ENCODE measurements at places on chromosomes 12 and 14.

DNA sequence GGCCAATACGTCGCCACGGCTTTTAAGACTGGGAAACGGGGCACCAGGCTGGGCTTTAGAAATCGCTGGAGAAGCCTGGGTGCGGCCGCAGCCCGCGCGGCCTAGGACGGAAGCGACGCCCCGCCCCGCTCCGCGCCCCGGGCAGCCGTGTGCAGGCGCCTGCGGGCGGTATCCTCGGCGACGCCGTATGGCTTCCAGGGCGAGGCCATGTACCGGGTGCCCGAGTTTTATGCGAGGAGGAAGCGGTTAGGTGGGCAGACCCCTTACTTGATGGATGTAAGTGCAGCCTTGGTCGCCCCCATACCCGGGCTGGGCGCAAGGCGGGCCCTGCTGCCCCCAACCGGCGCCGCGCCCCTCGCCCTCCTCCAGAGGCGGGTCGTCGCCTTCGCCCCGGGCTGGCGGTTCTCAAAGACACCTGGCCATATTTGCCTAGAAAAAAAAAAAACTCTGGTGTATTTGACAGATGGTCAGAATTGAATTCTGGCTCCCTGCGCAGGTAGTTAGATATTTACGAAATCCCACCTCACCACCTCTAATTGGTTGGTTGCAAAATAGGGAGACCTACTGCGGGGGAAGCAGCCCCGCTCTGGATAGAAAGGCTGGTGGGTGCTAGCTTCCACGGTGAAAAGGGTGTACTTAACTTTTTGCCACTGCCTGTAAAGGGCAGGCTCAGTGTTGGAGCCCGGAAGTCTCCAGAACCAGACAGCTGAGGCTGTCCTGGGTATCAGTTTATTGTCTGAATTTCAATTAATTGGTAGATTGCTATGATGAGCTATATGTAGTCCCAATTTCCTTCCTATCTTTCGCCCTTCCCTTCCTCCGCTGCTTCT, at the start of gene PPP1R36:
Gene PPP1R36 (plus strand): TSS at position 171 of the 830 bp plus-strand sequence. CDS start 37 bp downstream, at position 208.
- DNase-seq: no peak

DNA sequence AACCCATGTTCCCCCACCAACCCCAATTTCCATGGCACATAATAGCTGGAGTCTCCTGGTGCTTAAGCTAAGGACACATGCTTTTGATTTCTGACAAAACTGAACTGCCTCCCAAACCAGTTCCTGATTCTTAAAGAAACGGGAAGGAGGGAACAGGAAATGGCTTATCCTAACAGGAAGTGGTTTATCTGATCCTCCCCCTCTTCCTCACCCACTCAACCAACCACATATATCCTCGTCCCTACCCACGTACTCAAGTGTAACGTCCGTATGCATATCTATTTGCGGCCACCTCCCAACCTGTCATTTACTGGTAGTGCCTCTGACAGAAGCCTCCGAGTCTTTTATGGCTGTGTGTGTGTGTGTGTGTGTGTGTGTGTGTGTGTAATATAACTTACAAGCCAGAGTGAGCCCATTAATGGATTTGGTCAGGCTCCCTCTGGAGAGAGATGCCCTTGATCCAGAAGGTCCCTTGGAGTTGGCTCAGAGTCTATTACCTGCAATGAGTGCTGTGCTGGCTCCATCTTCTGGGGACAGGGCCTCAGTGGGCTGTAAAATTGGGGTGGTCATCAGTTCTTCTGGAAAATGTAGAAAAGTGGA, 7.7 kb downstream of the DAZAP2 start:
- no peak for DNase-seq

GRCh38 chr12:121649819-121650353, 19.6 kb downstream of the MORN3 start:
- no peak for DNase-seq

DNA sequence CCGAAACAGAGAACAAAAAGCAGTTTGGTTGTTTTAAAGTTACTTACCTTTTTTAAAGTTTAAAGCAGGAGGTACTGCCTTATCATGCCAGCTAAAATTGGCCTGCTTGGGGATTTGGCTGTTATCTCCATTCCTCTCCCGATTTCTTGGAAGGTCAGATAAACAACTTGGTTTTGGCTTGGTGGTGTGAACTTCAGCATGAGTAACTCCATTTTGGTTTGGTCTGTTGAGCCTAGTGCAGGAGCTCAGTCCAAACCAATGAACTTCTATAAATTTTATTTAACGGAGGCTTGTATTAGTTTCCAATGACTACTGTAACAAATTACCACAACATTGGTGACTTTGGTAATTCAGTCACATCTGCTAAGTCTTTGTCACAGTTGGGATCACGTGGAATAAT, 82.3 kb downstream of the PLEKHA5 start:
- no peak for DNase-seq

DNA sequence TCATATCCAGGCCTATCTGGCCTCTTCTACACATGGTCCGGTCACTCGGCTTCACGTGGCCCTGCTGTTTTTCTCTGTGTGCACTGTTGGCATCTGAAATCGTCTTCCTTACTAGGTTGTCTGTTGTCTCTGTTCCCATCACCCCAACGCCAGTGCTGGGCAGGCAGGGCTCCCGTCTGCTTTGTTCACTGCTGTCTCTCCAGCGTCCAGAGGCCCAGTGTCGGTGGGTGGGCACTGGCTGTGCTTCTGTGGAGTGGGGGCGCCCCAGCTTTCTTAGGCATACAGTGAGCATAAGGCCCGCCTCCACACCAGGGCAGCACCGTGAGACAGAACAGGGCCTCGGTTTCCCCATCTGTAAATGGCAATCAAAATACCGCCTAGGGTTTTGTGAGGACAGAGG, 153.1 kb downstream of the BCL11B start:
- DNase-seq: no peak

- no peak for DNase-seq
These were observed 39.5 kb downstream of the SYNE2 start for GRCh38 chr14:63892265-63892664.

DNA sequence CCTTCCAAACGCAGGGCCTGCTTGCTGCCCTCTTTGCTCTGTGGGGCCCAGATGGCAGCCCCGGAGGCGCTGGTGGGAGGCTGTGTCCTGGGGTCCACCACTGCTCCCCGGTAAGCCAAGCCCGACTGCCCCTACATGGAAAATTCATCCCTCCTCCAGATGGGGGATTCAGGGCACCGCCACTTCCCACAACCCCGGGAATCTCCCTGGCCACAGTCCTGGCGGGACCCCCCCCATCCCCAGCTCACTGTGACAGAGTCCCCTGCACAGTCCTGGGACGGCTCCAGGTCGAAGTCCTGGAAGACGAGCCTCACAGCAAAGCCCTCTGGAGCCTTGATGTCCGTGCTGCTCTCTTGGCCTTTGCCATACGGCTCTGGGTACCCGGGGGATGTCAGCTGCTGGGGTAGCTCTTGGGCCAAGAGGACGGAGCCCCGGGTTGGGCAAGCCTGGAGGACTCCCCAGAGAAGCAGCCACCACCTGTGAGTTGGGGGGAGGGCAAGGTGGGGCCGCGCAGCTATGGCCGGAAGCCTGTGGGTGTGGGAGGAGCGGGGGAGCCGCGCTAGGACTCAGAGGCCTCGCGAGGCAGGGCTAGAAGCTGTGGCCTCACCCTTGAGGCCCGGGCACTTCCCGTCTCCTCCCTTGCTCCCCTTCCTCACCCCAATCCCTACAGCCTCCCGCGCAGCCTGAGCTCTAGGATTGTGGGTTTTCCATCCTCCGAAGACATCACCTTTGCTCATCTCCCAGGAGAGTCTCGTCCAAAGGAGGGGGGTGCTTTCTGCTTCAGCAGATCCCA, 815 bp downstream of the C1RL start:
- DNase-seq: no peak

GRCh38 chr12:48198672-48198971, 4.5 kb downstream of the OR10AD1 start:
- DNase-seq: no peak

- DNase-seq: no peak
These were observed 32.2 kb downstream of the DIP2B start for GRCh38 chr12:50536831-50537537.

- no peak for DNase-seq
These were observed 39.3 kb downstream of the CCDC177 start for GRCh38 chr14:69535230-69535848.

- DNase-seq: no peak
These were observed 62.2 kb upstream of the WSCD2 start for GRCh38 chr12:108066583-108067577.

DNA sequence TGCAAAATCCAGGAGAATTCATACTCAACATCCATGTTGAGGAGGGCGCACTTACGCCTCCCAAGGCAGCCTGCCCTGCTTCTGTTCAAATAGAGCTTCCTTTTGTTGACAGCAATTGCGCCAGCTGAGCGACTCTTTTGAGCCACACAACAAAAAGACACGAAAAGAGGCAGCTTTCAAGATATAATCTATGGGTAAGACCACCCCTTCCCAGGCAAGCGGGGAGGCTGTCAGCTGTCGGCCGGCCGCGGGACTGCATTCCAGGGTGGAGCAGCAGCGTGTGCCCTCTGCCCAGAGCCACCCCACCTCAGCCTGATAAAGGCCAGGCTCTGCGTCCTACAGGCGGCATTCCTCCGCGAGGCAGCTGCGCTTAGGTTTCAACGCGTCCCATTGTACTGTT, 15.8 kb upstream of the STAB2 start:
- DNase-seq: no peak

GRCh38 chr14:24147761-24148428, 597 bp downstream of the RNF31 start:
- DNase-seq: no peak

DNA sequence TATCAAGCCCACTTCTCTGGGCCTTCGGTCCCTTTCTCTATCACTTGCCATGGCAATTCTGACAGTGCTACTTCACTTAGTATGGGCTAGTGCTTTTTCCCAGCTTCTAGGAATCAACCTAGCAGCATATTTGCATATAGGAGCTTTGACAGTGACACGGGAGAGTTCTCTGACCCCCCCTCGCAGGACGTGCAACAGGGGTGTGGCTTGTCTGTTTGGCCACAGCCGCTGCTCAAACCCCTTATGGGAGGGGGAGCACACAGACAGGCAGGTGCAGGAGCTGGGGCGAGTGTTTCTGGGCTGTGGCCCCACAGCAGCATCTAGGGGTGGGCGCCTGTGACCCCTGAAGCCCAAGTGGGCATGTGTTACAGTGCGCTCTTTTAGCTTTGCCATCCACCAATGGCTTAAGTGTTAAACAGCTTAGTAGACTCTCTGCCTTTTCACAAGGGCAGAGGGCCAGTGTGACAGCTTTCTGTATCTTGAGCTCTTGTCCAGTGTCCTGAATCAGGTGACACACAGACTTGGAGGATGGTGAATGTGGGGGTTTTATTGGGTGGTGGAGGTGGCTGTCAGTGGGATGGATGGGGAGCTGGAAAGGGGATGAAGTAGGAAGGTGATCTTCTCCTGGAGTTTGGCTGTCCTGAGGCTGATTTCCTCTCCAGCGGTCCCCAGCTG, 229.3 kb downstream of the PCNX1 start:
- no peak for DNase-seq

DNA sequence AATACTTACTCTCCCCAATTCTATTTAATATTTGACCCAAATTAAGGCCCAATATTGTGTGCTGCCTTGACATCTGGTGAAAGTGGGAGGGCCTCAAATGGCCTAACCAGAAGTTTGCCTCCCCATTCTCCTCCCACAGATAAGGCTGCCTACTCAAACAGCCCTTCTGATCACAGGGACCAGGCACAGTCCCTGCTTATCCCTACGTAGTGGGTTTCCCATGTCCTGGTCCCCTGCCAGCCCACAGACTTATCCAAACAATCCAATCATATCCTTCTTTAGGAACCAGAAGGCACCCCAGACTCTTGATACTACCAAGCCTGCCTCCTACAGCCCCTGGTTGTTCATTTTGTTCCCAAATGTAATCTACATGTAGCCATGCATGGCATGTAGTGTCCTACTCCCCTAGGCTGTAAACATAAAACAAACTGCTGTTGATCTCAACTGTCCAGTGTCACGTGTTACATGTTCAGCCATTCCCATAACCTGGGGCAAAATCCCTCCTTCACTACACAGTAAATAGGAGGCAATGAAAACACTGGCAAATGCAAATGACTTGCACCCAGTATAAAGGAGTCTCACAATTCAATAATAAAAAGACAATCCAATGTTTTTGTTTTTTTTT, 49.3 kb downstream of the EEA1 start:
- DNase-seq: no peak

GRCh38 chr14:24032727-24033418, 18.9 kb upstream of the CARMIL3 start:
- peak; percentile 69 for DNase-seq

- no peak for DNase-seq
These were observed 41.1 kb downstream of the GNG2 start for GRCh38 chr14:51901475-51902024.

- no peak for DNase-seq
These were observed 19.1 kb downstream of the SINHCAF start for GRCh38 chr12:31306866-31307265.

All from GM04503 (cell line).